Osteocyte (in vitro differentiated cells): ENCODE measurements at places on chromosomes 16 and 17. TPM values are rescaled to one million over a fixed set of nuclear protein-coding genes. Genes with fewer than 3 reads are reported as not detected.

GRCh38 chr16:72939247-72939646 lies 108.7 kb downstream of the ZFHX3 start:
- H3K36me3 ChIP-seq: peaks cover 22% of the 10 kb centered on the region
- peak overlapping the region; percentile 90 for H3K27ac ChIP-seq
- no peaks in the 10 kb centered on the region for H3K27me3 ChIP-seq
- DNase-seq: no peak
- H3K4me3 ChIP-seq: no peak overlapping the region

DNA sequence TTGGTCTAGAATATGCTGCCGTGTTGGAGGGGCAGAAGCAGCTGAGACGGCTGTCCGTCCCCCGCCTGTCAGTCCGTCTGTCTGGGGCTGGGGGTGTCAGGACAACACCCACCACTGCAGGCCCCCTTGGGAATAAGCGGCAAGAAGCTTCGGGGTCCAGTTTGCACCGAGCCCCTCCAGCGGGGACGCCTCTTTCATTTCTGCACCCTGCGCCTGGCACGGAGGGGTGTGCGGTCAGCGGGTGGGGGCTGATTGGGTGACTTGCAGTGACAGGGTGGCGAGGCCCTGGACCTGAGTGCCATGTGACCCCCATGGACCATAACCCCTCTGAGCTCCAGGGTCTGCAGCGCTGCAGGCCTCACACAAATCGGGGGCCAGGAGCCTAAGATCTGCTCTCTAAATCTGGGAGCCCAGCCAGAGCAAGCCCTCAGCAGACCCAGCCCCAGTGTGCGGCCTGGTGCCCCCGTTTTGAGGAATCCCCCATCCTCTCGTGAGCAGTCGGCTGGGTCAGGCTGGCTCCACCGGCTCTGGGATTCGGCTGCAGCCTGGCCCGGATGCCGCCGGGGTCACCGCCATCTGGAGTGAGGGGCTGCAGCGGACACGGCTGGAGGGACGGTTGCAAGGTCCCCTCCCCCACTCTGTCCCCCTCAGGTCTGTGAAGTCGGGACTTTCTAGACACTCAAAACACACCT lies 8.3 kb downstream of the CBFA2T3 start:
- peaks cover 19% of the 10 kb centered on the region for H3K27me3 ChIP-seq
- no peak overlapping the region for H3K27ac ChIP-seq
- H3K4me3 ChIP-seq: no peak overlapping the region
- DNase-seq: no peak
- H3K36me3 ChIP-seq: no peaks in the 10 kb centered on the region

- no peak for DNase-seq
- peaks cover 23% of the 10 kb centered on the region for H3K4me1 ChIP-seq
- no peak overlapping the region for H3K4me3 ChIP-seq
- H3K27ac ChIP-seq: no peak overlapping the region
These were observed 3.4 kb upstream of the PSMC5 start for GRCh38 chr17:63823659-63824331.

- peak overlapping the region; percentile 90 for H3K4me3 ChIP-seq
- H3K27ac ChIP-seq: peak overlapping the region; percentile 70
- DNase-seq: peak; percentile 46
- H3K27me3 ChIP-seq: no peaks in the 10 kb centered on the region
- peaks cover 50% of the 10 kb centered on the region for H3K4me1 ChIP-seq
- peaks cover 2% of the 10 kb centered on the region for H3K36me3 ChIP-seq
These were observed 444 bp downstream of the HELZ start for GRCh38 chr17:67244431-67245072.

- no peak for DNase-seq
- peaks cover 80% of the 10 kb centered on the region for H3K27me3 ChIP-seq
- H3K4me1 ChIP-seq: peaks cover 15% of the 10 kb centered on the region
- no peak overlapping the region for H3K4me3 ChIP-seq
- no peaks in the 10 kb centered on the region for H3K36me3 ChIP-seq
These were observed 5.2 kb upstream of the AATF start for GRCh38 chr17:36943250-36944191.

GRCh38 chr17:39485555-39485954 lies 24.3 kb downstream of the CDK12 start:
- no peak for DNase-seq
- H3K27me3 ChIP-seq: no peaks in the 10 kb centered on the region
- H3K36me3 ChIP-seq: peaks cover 11% of the 10 kb centered on the region
- no peak overlapping the region for H3K27ac ChIP-seq
- H3K4me1 ChIP-seq: no peaks in the 10 kb centered on the region
- no peak overlapping the region for H3K4me3 ChIP-seq

DNA sequence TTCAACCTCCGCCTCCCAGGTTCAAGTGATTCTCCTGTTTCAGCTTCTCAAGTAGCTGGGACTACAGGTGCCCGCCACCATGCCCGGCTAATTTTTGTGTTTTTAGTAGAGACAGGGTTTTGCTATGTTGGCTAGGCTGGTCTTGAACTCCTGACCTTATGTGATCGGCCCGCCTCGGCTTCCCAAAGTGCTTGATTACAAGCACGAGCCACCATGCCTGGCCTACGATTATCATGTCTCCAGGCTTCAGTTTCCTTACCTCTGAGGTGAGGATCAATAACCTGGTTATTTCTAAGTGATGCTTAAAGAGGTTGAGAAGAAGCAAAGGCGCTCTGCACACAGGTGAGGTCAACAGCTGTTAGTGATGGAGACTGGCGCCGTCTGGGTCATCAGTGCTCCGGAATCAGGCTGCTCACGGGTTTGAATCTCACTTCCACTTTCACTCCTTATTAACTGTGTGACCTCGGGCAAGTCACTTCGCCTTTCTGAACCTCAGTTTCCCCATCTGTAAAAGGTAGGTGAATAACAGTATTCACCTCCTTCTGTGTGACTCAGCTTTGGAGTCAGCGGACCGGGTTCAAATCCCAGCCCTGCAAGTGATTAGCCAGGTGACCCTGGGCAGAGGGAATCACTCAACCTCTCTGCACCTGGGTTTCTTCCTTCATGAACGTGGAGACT lies 745 bp upstream of the ABCC1 start:
- H3K27ac ChIP-seq: peak overlapping the region; percentile 67
- H3K4me1 ChIP-seq: peaks cover 52% of the 10 kb centered on the region
- H3K27me3 ChIP-seq: no peaks in the 10 kb centered on the region

DNA sequence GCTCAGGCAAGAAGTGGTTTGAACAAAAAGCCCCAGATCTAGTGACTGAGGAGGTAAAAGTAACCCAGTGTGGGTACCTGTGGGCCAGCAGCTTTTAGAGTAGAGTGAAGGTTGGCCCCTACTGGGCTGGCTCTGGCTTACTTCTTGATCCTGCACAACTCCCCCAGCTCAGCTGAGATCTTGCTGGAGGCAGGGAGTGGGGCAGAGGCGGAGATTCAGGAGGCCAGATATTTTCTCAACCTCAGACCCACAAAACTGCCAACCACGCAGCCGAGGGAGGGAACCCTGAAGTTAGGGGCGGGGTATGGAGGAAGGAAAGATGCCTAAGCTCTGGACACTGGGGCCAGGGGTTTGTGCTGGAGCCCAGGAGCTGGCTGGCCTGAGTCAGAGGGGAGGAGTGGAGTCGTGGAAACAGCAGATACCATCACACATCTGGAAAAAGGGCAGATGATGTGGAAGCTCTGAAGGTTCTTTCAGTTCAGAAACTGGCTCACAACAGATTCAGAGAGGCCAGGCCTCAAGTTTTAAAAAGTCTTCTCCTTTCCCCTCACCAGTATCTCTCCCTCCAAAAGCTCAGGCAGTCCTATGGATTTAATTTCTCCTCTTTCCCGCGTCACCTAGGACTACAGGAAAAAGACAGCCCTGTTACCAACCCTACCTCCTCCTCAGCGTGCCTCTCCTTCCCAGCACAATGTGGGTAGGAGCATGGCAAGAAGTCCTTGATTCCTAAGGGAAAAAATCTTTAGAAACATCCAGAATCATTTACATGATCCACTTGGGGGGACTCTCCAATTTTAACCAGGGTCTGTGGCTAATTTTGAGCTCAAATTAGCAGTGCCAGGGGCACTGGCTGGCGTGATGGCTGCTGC lies 48.1 kb downstream of the MYO18A start:
- no peaks in the 10 kb centered on the region for H3K27me3 ChIP-seq
- no peak overlapping the region for H3K4me3 ChIP-seq
- DNase-seq: no peak

GRCh38 chr17:8274816-8275215 lies 13.7 kb upstream of the RANGRF start:
- H3K27me3 ChIP-seq: no peaks in the 10 kb centered on the region
- no peak overlapping the region for H3K4me3 ChIP-seq
- no peak overlapping the region for H3K27ac ChIP-seq
- peaks cover 8% of the 10 kb centered on the region for H3K36me3 ChIP-seq
- no peak for DNase-seq

Gene ZFP3
- 0.78 and 0.86 TPM in 2 replicates for total RNA-seq

GRCh38 chr17:44473367-44473766 lies 29.8 kb downstream of the GPATCH8 start:
- H3K36me3 ChIP-seq: peaks cover 13% of the 10 kb centered on the region
- no peaks in the 10 kb centered on the region for H3K27me3 ChIP-seq
- no peak overlapping the region for H3K4me3 ChIP-seq
- DNase-seq: no peak

GRCh38 chr16:53370827-53371226 lies 63.4 kb upstream of the RBL2 start:
- peaks cover 10% of the 10 kb centered on the region for H3K27me3 ChIP-seq
- H3K4me1 ChIP-seq: no peaks in the 10 kb centered on the region
- H3K27ac ChIP-seq: no peak overlapping the region
- no peak for DNase-seq
- H3K36me3 ChIP-seq: no peaks in the 10 kb centered on the region
- no peak overlapping the region for H3K4me3 ChIP-seq

- no peak for DNase-seq
- H3K27ac ChIP-seq: no peak overlapping the region
- peaks cover 14% of the 10 kb centered on the region for H3K4me1 ChIP-seq
- peak overlapping the region; percentile 55 for H3K4me3 ChIP-seq
- H3K27me3 ChIP-seq: peaks cover 62% of the 10 kb centered on the region
- no peaks in the 10 kb centered on the region for H3K36me3 ChIP-seq
These were observed 6.2 kb downstream of the PHOSPHO1 start for GRCh38 chr17:49224198-49224996.

GRCh38 chr17:82014432-82014831 lies 8.2 kb downstream of the CENPX start:
- H3K4me1 ChIP-seq: peaks cover 11% of the 10 kb centered on the region
- DNase-seq: no peak
- H3K27ac ChIP-seq: no peak overlapping the region
- H3K36me3 ChIP-seq: peaks cover 5% of the 10 kb centered on the region
- no peak overlapping the region for H3K4me3 ChIP-seq

Gene HS3ST4
- total RNA-seq: not detected in 2 replicates

Gene ANKRD40CL
- not detected in 2 replicates for total RNA-seq

- DNase-seq: peak; percentile 66
- no peak overlapping the region for H3K27ac ChIP-seq
- no peaks in the 10 kb centered on the region for H3K27me3 ChIP-seq
- H3K4me1 ChIP-seq: peaks cover 26% of the 10 kb centered on the region
- no peak overlapping the region for H3K4me3 ChIP-seq
These were observed 57.5 kb downstream of the BEAN1 start for GRCh38 chr16:66484453-66485213.

Gene ST6GALNAC1
- total RNA-seq: not detected in 2 replicates

- no peak for DNase-seq
- peaks cover 24% of the 10 kb centered on the region for H3K4me1 ChIP-seq
- H3K4me3 ChIP-seq: no peak overlapping the region
These were observed 5.9 kb downstream of the CORO7 start for GRCh38 chr16:4410335-4411075.

- no peak overlapping the region for H3K27ac ChIP-seq
- H3K36me3 ChIP-seq: peaks cover 32% of the 10 kb centered on the region
- peaks cover 5% of the 10 kb centered on the region for H3K4me1 ChIP-seq
- H3K27me3 ChIP-seq: no peaks in the 10 kb centered on the region
- no peak for DNase-seq
These were observed 54.0 kb upstream of the RHBDL3 start for GRCh38 chr17:32211671-32212070.

Gene CACNA1H
- 21.2 and 21.3 TPM in 2 replicates for total RNA-seq

Gene TTYH2
- 1.8 and 2.0 TPM in 2 replicates for total RNA-seq

- no peaks in the 10 kb centered on the region for H3K27me3 ChIP-seq
- no peak for DNase-seq
- peaks cover 23% of the 10 kb centered on the region for H3K36me3 ChIP-seq
- peaks cover 48% of the 10 kb centered on the region for H3K4me1 ChIP-seq
- H3K4me3 ChIP-seq: no peak overlapping the region
These were observed 47.0 kb downstream of the PGS1 start for GRCh38 chr17:78425429-78425828.

Gene REXO5
- 2.5 and 4.2 TPM in 2 replicates for total RNA-seq

Gene BHLHA9
- total RNA-seq: not detected in 2 replicates

- no peak overlapping the region for H3K27ac ChIP-seq
- no peaks in the 10 kb centered on the region for H3K27me3 ChIP-seq
- H3K4me3 ChIP-seq: no peak overlapping the region
- no peaks in the 10 kb centered on the region for H3K36me3 ChIP-seq
- H3K4me1 ChIP-seq: no peaks in the 10 kb centered on the region
These were observed 11.5 kb upstream of the UMOD start for GRCh38 chr16:20364051-20364450.

GRCh38 chr16:17070882-17071592 lies 399.7 kb downstream of the XYLT1 start:
- H3K36me3 ChIP-seq: no peaks in the 10 kb centered on the region
- H3K4me3 ChIP-seq: no peak overlapping the region
- no peak overlapping the region for H3K27ac ChIP-seq
- no peaks in the 10 kb centered on the region for H3K4me1 ChIP-seq

DNA sequence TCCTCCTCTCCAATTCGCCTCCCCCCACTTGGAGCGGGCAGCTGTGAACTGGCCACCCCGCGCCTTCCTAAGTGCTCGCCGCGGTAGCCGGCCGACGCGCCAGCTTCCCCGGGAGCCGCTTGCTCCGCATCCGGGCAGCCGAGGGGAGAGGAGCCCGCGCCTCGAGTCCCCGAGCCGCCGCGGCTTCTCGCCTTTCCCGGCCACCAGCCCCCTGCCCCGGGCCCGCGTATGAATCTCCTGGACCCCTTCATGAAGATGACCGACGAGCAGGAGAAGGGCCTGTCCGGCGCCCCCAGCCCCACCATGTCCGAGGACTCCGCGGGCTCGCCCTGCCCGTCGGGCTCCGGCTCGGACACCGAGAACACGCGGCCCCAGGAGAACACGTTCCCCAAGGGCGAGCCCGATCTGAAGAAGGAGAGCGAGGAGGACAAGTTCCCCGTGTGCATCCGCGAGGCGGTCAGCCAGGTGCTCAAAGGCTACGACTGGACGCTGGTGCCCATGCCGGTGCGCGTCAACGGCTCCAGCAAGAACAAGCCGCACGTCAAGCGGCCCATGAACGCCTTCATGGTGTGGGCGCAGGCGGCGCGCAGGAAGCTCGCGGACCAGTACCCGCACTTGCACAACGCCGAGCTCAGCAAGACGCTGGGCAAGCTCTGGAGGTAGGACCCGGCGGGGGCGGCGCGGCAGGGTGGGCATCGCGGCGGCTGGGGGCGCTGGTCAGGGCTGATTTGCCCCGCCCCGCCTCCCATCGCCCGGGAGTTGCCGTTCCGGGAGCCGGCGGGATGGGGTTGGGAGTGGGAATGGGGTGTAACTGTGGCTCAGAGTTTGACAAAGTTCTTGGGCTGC lies 567 bp downstream of the SOX9 start:
- H3K27ac ChIP-seq: peak overlapping the region; percentile 72
- H3K4me3 ChIP-seq: peak overlapping the region; percentile 94
- peaks cover 36% of the 10 kb centered on the region for H3K27me3 ChIP-seq
- DNase-seq: peak; percentile 86
- peaks cover 38% of the 10 kb centered on the region for H3K4me1 ChIP-seq
- H3K36me3 ChIP-seq: no peaks in the 10 kb centered on the region

Gene BEAN1
- total RNA-seq: 0.39 and 0.97 TPM in 2 replicates
